ENCODE measurements at places on chromosomes 16 and 17.
A peak's percentile ranks its signal among the peaks of the same experiment; 100 is the strongest.

GRCh38 chr16:64736857-64737256, 385.0 kb downstream of the CDH11 start:
- DNase-seq, result no peak

GRCh38 chr17:7610641-7611040, 4.1 kb downstream of the FXR2 start:
- no peak for DNase-seq

- DNase-seq, result no peak
These were observed 13.9 kb downstream of the PER1 start for GRCh38 chr17:8138374-8138671.

GRCh38 chr16:53829186-53829747, 125.3 kb downstream of the FTO start:
- no peak for DNase-seq

GRCh38 chr17:10032118-10032852, 127.2 kb upstream of the RCVRN start:
- no peak for DNase-seq

DNA sequence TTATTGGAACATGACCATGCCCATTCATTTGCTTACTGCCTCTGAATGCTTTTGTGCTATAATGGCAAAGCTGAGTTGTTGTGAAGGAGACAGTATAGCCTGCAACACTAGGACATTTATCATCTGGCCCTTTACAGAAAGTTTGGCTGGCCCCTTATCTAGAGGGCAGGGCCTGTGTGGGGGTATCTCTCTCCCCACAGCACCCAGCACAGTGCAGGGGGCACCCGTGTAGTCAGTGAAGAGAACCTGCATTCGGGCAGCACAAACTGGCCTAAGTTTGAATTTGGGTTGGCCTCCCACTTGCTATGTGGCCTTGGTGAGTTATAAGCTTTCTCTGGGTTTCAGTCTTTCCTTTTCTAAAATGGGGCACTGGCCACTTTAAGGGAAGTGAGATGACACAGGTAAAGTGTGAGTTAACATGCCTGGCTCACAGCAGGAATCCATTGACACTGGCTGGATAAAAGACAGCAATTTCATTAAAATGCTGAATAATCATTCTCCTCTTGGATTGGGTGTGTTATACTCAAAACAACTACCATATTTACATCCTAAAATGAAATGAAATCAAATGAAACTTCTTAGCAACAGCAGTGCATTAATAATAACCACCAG, 12.1 kb downstream of the UBE2O start:
- DNase-seq, result no peak

- peak; percentile 32 for DNase-seq
These were observed 88.2 kb downstream of the NOG start for GRCh38 chr17:56681561-56682266.

- DNase-seq, result no peak
These were observed 9.7 kb downstream of the RHBDF2 start for GRCh38 chr17:76491271-76492122.

DNA sequence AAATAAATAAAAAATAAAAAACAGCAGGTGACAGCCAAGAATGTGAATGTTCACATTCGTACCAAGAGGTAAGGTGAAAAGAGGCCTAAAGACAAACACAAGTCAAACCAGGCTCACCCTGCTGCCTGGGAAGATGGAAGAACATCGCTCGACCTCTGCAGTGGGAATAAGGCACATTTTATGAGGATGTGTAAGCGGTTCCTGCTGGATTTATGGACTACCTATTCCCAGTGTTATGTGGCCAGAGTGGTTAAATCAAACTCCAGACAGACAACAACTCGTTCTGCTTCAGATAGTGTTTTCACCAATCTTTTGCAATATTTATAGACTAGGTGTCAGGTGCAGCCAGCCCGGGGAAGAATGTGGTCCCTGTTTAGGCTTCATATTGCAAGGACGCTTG, 215.0 kb upstream of the HSBP1 start:
- DNase-seq, result no peak

GRCh38 chr16:77499373-77500285, 64.8 kb upstream of the ADAMTS18 start:
- no peak for DNase-seq

DNA sequence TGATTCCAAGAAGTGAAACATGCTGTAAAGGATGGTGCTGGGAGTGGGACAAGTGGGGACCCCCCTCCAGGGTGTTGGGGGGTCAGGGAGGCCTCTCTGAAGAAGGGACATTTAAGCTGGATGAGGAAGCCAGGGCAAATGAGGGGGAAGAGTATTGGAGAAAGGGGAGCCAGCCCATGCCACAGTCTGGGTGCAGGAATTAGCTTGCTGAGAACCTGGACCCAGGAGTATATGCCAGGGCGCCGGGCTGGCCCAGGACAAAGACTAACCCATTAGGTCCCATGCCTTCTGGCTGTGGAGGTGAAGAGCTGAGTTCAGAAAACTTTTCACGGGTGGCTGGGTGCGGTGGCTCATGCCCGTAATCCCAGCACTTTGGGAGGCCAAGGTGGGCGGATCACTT, 45.6 kb upstream of the PIK3R6 start:
- no peak for DNase-seq

DNA sequence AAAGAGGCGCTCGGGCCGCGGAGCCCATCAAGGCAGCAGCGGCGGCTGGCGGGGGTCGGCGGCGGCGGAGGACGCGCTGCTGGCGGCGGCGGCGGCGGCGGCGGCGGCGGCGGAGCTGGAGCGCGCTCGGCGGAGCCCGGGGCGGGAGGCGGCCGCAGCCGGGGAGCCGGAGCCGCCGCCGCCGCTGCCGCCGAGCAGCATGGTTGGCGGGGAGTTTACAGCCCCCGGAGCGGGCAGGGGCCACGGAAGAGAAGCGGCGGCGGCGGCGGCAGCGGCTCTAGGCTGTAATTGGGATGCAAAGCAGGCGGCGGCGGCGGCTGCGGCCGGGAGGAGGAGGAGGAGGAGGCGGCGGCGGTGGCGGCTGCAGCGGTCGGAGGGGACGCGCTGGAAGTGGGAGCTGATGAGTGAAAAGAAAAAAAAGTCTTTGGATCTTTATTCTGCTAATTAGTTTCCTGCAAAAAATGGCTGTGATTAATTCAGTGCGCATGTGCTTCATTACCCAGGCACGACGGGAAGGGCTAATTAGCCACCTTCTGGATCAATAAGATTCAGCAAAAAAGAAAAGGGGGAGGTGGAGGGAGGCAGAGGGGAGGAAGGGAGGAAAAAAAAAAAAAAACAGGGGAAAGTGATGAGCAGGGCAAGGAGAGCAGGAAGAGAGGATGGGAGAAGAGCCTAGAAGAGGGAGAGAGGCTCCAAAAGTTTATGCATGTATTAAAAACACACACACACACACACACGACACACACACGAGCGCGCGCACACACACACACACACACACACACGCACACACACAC, 10.9 kb upstream of the ZFHX3 start:
- DNase-seq, result no peak

GRCh38 chr17:20273741-20274500, 193.4 kb downstream of the LGALS9B start:
- no peak for DNase-seq

DNA sequence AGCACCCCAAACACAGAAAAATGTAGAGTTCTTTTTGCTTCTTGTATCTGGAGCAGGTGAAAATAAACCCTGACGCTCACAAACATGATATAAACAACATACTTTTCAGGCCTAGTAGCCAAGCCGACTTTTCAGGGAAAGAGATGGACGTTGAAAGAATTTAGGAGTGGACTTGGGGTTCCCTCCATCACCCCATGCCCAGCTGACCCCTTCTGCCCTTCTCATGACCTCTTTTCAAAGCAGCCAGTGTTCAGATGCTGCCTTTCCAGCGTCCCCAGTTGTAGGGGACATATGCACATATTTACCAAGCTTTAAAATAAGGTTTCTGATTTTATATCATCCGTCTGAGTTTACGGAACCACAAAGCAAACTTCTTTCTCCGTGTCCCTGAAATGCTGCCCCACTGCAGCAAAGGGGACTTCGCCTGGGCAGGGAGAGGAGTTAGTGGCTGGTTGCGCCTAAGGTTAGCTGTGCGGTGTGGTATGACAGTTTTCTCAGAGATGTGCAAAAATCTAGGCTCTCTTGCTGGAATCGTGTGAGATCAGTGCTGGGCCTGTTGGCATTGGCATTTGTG, 235.5 kb downstream of the MRTFB start:
- DNase-seq, result no peak

- DNase-seq, result no peak
These were observed 13.7 kb downstream of the MXRA7 start for GRCh38 chr17:76696763-76697701.

DNA sequence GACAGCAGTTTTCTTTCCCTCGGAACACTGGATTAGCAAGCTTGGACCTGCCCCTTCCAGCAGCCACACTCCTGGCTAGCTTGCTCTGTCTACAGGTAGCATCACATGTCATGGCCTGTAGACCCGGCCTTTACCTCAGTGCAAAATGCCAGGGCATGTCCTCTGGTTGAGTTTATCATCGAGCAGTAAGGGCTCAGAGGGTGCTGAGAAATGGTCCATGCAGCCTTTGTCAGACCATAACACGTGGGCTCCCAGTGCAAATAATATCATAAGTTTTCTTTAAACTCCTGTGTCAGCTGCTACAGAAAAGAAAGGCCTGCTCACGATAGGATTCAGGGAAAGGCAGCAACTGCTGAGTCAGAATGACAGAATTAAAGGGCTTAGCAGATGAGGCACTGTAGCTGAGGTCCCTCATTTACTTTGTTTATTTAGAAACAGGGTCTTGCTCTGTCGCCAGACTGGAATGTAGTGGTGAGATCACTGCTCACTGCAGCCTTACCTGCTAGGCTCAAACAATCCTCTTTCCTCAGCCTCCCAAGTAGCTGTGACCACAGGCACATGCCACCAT, 8.0 kb upstream of the GNA13 start:
- peak; percentile 52 for DNase-seq

DNA sequence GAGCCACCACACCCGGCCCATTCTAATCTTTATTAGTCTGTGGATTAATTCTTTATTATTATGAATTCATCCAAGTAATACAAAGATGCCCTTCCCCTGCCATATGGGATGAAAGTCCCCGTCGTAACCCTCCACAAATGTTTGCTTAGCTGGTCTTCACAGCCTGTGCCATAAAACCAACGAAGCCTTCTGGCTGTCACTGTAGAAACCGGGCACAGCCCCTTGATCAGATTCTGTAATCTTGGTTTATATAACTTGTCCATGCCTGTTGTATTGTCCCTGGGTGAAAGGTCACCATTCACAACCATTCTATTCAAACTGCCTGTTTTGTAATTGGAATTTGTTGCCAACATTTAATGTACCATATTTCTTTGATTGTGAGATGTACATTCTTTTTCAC, 66.5 kb downstream of the ATP2C2 start:
- no peak for DNase-seq

GRCh38 chr17:49249292-49249794, 18.8 kb upstream of the PHOSPHO1 start:
- no peak for DNase-seq

- DNase-seq, result no peak
These were observed 50.1 kb downstream of the BRIP1 start for GRCh38 chr17:61813211-61813610.

GRCh38 chr17:75814900-75815373, 29.3 kb downstream of the UNC13D start:
- peak; percentile 74 for DNase-seq

DNA sequence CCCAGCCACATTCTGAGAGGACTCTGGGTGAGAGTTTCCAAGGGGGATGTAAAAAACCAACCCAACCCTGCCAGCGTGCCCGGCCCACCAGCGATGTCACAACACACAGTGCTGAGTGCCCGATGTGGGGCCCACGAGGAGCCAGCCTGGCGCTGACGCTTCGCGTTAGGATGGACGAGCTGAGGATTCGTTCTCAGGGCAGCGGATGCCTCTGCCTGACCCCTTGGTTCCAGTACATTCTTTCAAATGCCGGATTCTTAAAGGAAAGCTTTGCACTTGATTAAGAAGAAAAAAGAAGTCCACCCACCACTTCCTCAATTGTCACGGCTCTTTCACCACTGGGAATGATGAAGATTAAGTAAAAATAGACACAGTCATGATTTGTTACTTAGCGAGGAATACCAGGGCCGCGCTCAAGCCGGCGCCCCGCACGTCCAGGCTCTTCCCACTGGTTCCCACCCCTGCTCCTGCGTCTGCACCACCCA, 79.4 kb downstream of the IRF8 start:
- DNase-seq, result no peak

- DNase-seq, result peak; percentile 54
These were observed at the start of gene METRNL for GRCh38 chr17:83079352-83079747. Gene METRNL, plus strand, starts transcription at chr17:83079609. Its CDS starts 207 bp downstream, at chr17:83079816.

GRCh38 chr16:6698548-6698947, 634.1 kb upstream of the RBFOX1 start:
- no peak for DNase-seq

GRCh38 chr17:33154869-33155455, 138.1 kb downstream of the ASIC2 start:
- DNase-seq, result no peak

DNA sequence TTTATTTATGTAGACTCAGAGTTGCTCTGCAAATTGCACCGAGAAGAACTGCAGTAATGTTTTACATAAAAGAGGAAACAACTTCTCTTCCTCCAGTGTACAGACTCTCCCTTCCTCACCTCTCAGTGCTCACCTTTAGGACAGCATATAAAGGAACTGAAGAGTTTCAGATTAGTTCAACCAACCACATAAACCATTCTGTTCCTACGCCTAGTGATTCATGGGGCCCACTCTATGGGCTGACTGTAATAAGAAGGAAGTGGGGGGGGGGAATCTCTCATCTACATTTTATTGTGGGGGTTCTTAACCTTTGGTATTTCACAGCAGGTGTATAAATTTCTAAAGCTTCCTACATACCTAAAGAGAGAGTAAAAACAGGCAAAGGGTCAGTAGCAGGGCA, 18.3 kb downstream of the ZSWIM7 start:
- DNase-seq, result no peak

Data from amniotic stem cell (primary cell).